Stimulated activated CD8-positive, alpha-beta memory T cell treated with anti-CD3 and anti-CD28 coated beads, Interleukin-4, amount 100 ng/mL, for 4 hours (primary cell): ENCODE measurements at places on chromosomes 12 and 14.

GRCh38 chr14:99468836-99469592 is 11.6 kb downstream of the SETD3 start:
- no peak for DNase-seq

GRCh38 chr12:53338017-53338416 is 1.9 kb upstream of the SP7 start:
- DNase-seq = no peak

GRCh38 chr14:105865904-105866840 is 339.8 kb downstream of the TMEM121 start:
- no peak for DNase-seq

GRCh38 chr14:72701237-72701565 is 192.7 kb downstream of the DPF3 start:
- no peak for DNase-seq

DNA sequence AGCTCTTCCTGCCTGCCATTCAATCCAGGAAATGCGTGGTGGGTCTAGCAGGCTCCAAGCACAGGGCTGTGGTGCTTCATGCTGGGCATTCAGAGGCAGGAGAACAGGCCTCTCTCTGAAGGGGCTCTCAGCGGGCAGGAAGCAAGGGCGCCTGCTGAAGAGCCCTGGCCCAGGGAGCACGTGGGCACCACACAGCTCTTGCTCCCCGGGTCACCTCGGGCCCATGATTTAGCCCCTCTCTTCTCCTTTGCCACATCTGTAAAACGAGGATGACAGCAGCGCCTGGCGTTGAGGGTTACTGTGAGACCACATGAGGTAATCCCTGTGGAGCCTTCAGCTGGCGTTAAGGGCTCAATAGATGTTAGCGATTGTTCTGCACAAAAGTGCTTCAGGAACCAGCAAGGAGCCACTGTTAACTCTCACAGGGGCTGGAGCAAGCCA is 37.6 kb upstream of the SPTLC2 start:
- DNase-seq = no peak

- DNase-seq = no peak
These were observed 784 bp downstream of the RPL6 start for GRCh38 chr12:112408621-112409020.
